ENCODE measurements at places on chromosomes 16 and 17.

DNA sequence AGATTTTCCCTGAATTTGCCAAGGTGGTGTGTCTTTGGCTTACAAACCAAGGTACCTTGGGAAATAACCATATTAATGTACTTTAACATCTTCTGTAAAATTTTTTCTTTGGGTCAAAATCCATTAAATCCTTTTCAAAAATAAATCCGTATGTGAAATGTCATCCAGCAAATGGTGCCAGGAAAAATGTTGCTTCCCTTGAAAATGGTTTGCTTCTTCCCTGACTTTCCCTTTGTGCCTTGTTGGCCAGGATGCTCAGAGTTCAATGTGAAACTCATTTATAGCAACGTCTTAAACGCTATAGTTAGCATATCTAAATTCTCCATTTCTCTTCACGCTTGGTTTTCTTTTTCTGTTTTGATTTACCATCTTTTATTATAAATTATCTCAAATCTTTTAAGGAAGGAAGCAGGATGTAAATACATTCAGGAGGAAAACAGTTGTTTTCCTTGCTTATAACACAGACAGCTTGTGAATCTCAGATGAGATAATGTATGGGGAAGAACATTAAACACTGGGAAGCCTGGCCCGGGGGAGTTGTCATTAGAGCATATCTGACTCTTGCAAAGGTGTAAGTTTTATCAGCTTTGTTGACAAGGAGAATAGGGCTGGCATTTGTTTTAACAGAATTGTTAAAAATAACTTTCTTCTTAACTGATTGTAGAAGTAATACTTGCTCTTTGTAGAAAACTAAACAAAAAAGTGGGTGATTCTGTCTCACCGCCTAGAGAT, 42.1 kb downstream of the GPRC5B start:
- DNase-seq = no peak

DNA sequence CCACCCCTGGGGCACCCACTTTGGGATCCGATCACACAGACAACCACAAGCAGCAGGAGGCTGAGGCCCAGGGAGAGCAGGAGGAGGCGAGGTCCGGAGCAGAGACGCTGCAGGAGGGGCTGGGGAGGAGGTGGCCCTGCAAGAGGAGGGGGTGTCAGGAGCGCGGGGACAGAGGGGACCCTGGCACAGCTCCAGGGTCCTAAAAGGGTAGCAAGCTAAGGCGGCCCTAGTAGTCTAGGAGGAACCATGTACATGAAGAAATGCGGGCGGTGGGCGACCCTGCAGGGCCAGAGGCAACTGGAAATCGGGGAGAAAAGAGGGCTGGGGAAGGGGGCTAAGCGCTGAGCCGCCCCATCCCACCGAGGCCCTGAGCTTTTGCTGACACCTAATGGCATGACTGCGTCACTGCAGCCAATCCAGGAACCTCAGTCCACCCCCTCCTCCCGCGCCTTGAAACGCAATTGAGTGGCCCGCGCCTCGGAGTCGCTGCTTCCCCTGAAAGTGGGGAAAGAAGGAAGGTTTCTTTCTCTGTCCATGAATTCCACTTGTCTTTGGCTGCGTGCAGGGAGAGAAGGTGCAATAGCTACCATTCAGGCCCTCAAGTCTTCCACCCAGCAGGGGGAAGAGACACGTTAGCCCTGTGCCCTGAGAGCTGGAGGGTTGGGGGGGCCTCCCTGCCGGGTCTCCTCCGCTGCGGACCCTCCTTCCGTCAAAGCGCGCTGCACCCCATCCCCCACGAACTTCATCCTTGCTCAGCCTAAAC, 1.8 kb downstream of the ASGR1 start:
- peak; percentile 71 for DNase-seq

GRCh38 chr16:272633-273546, 2.9 kb downstream of the RGS11 start:
- no peak for DNase-seq

GRCh38 chr17:50882851-50883250, 16.7 kb upstream of the TOB1 start:
- no peak for DNase-seq

Measured in activated CD4-positive, alpha-beta T cell treated with anti-CD3 and anti-CD28 coated beads, Interleukin-2, Interleukin-6, amounts not matched to agents 100 ng/mL and 50 ng/mL, durations not matched to agents 16 hours and 8 hours (primary cell).